ENCODE measurements at places on chromosomes 3 and 15. TPM values are rescaled to one million over a fixed set of nuclear protein-coding genes. Genes with fewer than 3 reads are reported as not detected.

DNA sequence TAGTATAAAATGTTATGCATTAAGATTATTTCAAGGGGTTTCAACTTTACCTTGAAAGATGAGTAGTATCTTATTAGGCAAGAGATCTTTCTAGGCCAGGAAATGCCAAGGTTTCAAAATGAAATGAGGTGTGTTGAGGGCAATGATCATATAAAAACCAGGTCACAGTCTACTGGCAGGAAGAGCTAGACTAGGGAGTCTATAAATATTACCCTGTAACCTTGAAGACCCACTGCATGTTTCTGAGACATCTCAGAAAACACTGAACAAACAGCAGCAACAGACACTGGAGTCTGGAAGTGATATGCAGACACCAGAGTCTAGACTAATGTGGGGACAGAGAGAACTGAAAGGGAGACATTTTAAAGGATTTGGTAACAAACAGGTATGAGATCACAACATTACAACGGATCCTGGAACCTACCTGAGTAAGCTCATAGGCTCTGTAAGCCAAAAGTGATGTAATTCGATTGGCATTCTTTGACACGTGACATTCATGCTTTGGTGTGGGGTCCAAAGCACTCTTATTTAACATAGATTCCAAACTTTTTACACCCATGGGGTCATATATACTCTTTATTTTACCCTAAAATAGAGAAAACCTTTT is 15.0 kb downstream of the TASOR start:
- no peak for DNase-seq

BUB1B gene
- total RNA-seq, result 38.1 TPM

DNA sequence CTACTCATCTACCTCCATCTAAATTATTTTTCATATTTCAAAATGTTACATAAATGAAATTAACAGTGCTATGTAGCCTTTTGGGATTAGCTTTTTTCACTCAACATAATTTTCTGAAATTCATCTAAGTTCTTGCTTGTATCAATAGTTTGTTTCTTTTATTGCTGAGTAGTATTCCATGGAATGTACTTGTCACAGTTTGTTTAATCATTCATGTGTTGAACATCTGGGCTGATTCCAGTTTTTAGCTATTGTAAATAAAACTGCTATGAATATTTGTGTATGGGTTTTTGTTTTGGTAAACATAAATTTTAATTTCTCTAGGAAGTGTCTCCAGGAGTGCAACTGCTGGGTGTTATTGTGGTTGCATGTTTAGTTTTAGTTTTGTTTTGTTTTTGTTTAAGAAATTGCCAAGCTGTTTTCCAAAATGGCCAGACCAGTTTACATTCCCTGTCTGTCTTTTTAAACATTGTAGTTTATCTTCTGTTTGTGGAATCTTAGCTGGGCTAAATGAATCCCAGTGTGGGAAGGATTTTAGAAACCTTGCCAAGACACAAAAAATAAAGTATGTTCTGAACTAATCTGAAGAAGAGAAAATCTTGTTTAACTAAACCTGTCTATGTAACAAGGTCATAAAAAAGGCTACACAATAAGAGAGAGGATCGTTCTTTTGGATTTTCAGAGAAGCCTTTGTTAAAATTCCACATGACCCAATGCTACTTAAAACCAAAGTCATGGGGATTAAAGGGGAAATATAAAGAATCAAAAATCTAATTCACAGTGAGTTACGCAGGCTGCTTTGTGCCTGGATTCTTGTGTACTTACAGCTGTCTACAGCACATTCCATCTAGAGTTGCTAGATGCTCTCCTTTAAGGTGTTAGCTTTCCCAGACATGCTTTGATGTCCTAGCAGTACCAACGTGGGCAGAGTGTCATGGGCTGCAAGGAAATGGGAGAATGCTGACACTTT is 129.2 kb upstream of the SUCLG2 start:
- DNase-seq, result no peak

GRCh38 chr3:71978150-71978721 is 193.3 kb upstream of the PROK2 start:
- DNase-seq, result no peak

- no peak for DNase-seq
Observed at GRCh38 chr3:30924763-30925162, 30.3 kb upstream of the GADL1 start.

DNA sequence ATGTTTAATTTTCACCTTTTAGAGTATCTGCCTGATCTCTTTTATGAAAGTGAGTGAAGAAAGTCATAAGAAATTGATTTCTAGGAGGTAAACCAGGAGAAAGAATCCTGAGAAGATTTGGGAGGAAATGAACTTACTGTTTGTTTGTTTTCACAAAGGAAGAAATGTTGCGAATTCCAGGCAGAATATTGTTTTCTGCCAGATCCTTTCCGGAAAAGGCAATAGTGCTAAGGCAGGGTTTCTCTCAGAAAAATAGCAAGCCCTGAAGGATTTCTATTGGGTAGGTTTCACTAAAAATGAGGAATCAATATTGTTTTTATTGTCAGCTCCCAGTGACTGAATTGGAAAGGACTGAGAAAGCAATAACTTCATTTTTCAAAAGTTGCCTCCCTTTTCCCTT is 85.7 kb upstream of the TGFBR2 start:
- DNase-seq, result no peak

- no peak for DNase-seq
Observed at GRCh38 chr3:148187296-148187695, 510.4 kb upstream of the AGTR1 start.

- DNase-seq, result no peak
Observed at GRCh38 chr3:171168551-171168950, 142.0 kb upstream of the SLC2A2 start.

DNA sequence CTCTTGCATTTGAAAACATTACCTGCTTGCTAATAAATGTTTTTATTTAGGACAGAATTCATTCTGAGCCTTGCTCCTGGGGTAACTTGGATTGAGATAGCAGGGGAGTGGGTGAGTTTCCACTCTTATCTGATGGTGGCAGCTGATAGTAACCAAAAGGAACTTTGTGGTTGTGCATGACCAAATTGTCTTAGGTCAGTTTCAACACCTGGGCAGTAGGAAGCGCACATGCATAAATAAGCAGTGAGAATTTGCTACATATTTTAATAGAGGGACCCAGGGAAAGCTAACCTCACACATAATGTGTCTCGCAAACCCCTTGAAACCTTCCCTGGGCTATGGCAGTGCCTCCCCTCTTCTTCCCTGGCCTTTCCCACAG is 65.4 kb upstream of the XCR1 start:
- no peak for DNase-seq

DNA sequence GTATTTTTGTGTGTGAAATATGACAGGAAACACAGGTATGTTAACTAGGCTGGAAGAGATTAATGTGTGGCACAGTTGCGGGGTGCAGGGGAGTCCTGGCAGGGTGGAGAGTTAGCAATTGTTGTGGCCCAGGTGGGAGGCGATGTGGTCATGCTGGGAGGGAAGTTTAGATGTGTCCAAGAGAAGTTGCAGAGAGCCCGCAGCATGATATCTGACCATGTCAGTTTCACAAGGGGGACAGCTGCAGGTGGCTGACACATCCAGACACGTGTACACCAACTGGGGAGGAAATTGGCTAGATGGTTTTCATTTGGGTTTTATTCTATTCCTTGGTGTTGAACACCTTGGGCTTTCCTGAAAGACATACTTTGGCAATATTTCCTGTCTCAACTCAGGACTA is 172.8 kb upstream of the RGMA start:
- no peak for DNase-seq

DNA sequence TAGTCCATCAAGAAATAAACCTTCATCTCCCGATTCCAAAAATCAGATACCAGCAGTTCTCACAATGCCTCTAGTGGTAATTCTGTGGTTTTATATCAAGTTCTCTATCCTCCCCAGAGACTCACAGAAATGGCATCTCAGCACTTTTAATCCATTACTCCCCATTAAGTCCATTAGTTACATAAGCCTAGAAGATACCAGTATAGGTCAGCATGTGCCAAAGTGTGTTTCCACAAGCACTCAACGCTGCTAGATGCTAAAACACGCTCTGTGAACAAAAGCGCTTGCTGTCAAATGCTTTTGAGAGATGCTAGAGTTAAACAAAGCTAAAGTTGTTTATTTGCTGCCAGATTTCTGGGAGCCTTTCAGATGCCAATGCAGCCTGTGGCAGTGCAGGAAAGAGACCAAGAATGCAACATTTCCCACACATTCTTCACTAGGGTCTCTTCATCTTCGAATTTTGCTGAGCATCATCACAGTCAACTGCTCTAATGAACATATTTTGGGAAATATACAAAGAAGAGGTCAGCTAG is 918.8 kb upstream of the CFAP20DC start:
- DNase-seq, result no peak

- peak; percentile 36 for DNase-seq
Observed at GRCh38 chr15:83283138-83283812, 1.2 kb downstream of the BNC1 start.

DNA sequence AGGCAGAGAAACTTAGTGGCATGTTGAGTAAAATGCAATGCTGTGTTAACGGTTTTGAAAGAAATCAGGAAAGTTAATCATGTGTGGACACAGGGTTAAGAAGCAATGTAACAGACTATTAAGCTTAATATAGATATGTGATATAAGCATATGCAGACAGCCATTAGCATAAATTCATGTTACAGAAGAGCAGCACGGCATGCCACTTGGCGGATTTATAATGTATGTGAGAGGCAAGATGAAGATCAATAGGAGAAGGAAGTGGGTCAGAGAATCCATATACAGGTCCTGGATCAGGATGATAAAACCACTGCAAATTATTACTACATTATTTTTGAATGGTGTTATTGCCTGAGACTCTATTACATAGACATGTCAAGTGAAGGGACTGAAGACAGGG is 694.3 kb downstream of the MCTP2 start:
- no peak for DNase-seq

FANCI gene
- total RNA-seq, result 21.3 TPM

GP5 gene
- total RNA-seq, result not detected

GRCh38 chr15:62455441-62455921 is 290.4 kb upstream of the C2CD4B start:
- DNase-seq, result no peak

DNA sequence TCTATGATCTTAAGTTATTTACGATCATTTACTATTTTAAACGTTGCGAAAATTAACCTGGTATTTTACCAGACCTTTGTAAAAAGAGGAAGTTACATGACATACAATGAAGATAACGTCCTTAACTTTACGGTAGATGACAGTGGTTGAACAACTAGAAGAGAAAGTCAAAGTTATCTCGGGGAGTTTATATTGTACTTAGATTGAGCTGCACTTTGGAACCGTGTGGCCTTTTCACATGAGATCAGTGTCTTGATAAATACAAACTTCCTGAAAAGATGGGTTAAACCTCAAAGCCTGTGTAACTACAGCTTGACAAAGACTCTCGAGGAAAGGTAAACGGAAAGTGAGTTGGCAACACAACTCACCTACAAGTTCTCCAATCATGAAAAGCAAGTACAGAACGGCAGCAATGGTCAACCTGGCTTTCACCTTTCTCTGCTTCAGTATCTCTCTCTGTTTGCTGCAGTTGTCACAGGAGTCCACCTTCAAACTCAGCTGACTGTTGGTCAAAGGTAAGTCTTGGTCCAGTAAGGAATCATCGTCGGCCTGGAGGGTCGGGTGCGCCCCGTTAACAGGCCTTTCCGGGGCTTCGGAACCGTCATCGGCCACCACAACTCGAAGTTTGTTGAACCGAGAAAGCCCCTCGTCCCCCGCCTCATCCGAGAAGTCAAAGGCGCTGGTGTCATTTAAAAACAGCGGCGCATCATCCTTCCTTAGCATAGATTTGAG is 793 bp downstream of the SLC30A4 start:
- DNase-seq, result no peak

DNA sequence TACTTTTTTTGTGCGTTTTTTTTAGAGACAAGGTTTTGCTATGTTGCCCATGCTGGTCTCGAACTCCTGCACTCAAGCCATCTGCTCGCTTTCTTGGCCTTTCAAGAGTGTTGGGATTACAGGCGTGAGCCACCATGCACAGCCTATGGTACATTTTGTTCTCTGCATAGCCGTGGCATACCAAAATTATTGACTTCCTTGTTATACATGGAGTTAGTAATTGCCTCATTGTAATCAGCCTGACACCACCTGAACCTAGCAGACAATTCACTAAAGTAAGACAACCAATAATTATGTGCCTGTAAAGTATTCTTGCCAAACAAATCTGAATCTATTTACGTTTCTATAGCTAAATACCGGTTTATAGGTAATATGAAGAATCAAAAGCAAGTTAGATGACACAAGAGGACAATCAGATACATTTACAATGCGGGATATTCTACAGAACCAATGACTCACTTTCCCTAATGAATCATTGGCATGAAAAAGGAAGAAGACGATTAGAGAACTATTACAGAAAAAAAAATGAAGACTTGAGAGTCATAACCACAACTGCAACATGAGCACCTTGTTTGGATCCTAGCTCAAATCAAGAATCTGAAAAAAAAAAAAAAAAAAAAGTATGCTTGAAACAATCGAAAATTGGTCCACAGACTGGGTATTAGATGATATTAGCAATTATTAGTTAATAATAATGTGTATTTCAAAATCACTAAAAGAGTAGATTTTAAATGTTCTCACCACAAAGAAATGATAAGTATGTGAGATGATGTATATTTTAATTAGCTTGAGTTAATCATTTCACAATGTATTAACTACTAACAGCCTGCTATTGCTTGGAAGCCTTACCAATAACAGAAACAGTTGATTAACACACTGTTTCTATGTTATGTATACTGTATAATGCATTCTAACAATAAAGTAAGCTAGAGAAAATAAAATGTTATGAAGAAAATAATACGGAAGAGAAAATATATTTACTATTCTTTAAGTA is 7.1 kb downstream of the GUCA1C start:
- DNase-seq, result peak; percentile 7

SEMA3B gene
- 22.6 TPM for total RNA-seq

- DNase-seq, result no peak
Observed at GRCh38 chr15:45180201-45180600, 7.6 kb downstream of the SHF start.

DNA sequence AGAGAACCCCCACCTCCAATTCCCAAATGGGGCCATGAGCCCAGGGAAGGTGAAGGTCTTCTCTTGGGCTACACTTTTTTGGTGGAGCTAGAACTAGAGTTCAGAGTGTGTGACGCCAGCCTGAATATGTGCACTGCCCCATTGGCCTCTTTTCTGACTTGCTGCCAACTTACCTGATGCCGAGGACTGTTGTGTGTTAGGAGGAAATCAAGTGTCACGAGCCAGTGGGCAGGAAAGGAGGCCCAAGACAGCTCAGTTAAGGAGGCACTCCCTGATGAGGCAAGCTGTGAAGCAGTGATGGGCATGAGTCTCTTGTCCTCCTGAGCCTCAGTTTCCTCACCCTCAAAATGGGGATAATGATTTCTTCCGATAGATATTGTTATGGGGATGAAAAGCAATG is 107.8 kb downstream of the ANP32A start:
- no peak for DNase-seq

Data from HFFc6 (cell line).